ENCODE measurements at places on chromosomes 5 and 9.

DNA sequence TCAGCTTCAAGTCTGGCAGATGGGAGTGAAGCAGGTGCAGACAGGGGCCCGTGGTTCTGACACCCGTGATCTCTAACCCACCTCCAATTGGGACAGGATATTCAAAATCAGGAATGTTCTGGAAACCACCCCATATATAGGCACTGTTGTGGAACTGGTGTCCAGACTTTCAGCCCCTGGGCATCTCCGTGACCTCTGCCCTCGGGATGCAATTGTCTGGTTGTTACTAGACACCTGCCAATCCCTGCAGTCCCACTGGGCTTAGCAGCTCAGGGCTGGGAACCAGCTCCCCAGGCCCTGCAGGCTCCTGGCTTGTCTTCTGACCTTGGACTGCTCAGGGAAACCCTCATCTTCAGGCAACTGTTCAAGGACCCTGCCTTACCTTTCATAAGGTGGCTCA lies 38.8 kb downstream of the NTNG2 start:
- H3K4me1 ChIP-seq, result no peaks in the 10 kb centered on the region
- no peaks in the 10 kb centered on the region for H3K36me3 ChIP-seq
- H3K27me3 ChIP-seq, result peaks cover 44% of the 10 kb centered on the region
- DNase-seq, result no peak
- H3K4me3 ChIP-seq, result no peak overlapping the region

DNA sequence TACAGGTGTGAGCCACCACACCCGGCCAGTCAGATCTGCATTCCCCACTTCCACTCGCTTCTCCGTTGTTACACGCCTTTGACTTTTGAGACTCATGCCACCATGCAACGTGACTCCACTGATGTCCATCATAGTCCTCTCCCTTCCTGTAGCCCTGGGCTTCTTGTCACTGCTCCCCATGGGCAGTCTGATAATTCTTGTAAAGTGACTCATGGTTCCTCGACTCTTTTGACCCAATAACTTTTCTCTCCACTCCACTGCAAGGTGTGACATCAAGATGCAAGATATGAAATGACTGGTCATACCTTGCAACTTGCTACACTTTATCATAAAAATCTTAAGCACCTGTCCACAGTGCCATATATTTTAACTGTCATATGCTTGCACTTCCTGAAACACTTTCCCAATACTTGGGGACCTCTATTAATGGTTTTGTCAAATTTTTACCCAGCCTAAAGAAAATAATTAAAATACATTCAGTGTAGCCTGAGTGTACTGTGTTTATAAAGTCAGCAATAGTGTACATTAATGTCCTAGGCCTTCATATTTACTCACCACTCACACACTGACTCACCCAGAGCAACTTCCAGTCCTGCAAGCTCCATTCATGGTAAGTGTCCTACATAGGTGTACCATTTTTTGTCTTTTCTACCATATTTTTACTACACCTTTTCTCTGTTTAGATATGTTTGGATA lies 18.6 kb upstream of the ANKRD18A start:
- no peak overlapping the region for H3K4me3 ChIP-seq
- no peaks in the 10 kb centered on the region for H3K36me3 ChIP-seq

GRCh38 chr5:43256261-43256966 lies 56.8 kb downstream of the HMGCS1 start:
- no peak for DNase-seq
- H3K36me3 ChIP-seq, result no peaks in the 10 kb centered on the region
- no peak overlapping the region for H3K27ac ChIP-seq
- H3K4me1 ChIP-seq, result no peaks in the 10 kb centered on the region

- H3K27me3 ChIP-seq, result no peaks in the 10 kb centered on the region
These were observed 42.8 kb upstream of the MAST4 start for GRCh38 chr5:66553368-66553912.

DNA sequence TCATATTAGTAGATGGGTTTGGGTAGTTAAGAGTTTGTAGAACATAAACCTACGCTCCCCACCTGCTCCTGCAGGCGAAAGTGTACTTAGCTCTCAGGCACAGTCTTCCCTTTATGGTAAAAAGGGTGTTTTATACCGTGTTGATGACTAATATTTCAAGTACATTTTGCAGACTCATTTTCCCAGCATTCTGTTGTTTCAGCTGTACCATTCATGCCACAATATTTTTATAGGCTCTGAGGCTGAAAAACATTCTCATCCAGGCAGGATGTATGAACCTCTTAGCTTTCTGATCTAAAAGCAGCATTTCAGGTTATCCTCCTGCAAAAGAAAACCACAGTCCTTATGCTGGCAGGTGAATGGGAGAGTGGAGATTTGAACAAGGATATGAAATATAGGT lies 231.4 kb downstream of the NR2F1-AS1 start:
- H3K27ac ChIP-seq, result no peak overlapping the region
- H3K4me1 ChIP-seq, result no peaks in the 10 kb centered on the region
- no peaks in the 10 kb centered on the region for H3K27me3 ChIP-seq
- H3K36me3 ChIP-seq, result no peaks in the 10 kb centered on the region
- no peak overlapping the region for H3K4me3 ChIP-seq
- DNase-seq, result peak; percentile 89

- DNase-seq, result peak; percentile 94
- peak overlapping the region; percentile 57 for H3K27ac ChIP-seq
- H3K27me3 ChIP-seq, result no peaks in the 10 kb centered on the region
- no peak overlapping the region for H3K4me3 ChIP-seq
These were observed 544.7 kb upstream of the KLF4 start for GRCh38 chr9:108033976-108034964.

DNA sequence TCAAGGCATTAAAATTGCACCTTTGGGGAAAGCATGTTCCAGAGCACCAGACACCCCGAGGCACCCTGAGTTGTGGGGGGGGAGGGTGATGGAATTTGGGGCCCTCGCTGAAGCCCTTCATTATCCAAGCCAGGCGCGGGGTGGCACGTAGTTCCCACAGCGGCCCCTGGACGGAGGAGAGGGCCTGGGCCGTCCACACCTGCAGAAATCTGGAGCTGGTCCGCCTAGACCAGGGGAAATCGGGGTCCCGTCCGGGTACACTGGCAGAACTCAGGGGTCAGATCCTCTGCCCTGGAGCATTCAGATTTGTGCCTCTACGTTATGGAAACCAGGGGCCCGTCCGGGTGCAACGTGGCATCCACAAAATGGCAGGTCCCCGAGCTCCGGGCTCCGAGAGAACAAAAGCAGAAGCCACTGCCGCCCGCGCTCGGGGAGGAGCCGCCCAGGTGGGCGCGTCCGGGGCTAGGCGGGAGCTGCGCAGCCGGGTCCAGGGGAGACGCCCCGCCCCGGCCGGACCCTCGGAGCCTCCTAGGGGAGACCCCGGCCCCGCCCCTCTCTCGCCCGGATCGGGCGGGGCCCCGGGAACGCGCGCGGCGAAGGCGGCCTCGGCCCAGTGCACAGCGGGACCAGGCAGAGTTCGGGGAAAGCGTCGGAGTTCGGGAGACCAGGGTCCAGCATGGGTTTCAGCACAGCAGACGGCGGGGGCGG lies at the start of gene PLEKHG4B:
Gene PLEKHG4B, plus strand, starts transcription at position 613 of the 708 bp plus-strand sequence. Its CDS starts 64 bp downstream, at position 677.
- H3K36me3 ChIP-seq, result no peaks in the 10 kb centered on the region
- no peak within 1 kb of the TSS for H3K27ac ChIP-seq
- peak within 1 kb of the TSS; percentile 28 for H3K4me3 ChIP-seq
- no peak for DNase-seq

- no peak overlapping the region for H3K4me3 ChIP-seq
- peak; percentile 6 for DNase-seq
- H3K4me1 ChIP-seq, result no peaks in the 10 kb centered on the region
- H3K27ac ChIP-seq, result no peak overlapping the region
These were observed 691.1 kb upstream of the C9orf72 start for GRCh38 chr9:28264368-28264767.

DNA sequence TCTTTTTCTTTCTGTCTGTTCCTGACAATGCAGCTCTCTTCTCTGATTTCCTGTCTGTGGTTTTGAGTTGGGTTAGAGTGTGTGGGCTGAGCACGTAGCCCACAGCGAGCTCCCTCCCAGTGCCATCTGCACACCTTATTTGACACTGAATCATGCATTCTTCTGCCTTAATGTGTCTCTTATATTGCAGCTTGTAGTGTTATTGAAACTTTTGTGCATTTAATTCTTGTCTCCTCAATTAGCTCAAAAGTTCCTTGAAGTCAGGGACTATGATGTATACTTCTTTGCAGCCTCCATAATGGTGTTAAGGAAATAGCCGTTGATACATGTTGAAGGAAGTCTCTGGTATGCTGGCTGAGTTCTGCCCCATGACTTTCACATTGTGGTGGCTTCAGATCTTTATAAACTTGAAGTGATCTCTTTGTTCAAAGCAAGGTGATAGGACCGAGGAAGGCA lies 576.2 kb upstream of the CLINT1 start:
- H3K27ac ChIP-seq, result no peak overlapping the region
- no peak overlapping the region for H3K4me3 ChIP-seq
- no peaks in the 10 kb centered on the region for H3K4me1 ChIP-seq
- no peaks in the 10 kb centered on the region for H3K27me3 ChIP-seq

GRCh38 chr5:57316798-57317327 lies 143.0 kb downstream of the GPBP1 start:
- H3K4me3 ChIP-seq, result peak overlapping the region; percentile 11
- H3K4me1 ChIP-seq, result peaks cover 19% of the 10 kb centered on the region
- H3K27ac ChIP-seq, result peak overlapping the region; percentile 86
- H3K27me3 ChIP-seq, result no peaks in the 10 kb centered on the region

DNA sequence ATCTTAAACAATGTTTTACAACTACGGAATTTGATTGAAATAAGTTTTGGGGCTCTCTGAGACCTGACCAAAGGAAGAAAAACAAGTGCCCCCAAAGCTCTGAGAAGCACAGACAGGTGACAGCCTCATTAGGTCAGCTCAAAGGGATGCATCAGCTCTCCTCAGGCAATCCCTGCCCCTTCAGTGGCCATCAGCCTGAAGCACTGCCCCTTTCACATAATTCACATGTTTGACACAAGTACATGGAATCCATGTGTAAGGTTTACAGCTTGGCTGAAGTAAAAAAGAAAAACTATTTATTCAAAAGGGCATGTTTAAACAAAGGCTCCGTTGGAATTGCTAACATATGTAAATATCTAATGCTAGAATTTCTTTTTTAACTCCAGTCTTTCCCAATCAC lies 56.3 kb downstream of the TSSK1B start:
- peak overlapping the region; percentile 22 for H3K27ac ChIP-seq
- peaks cover 15% of the 10 kb centered on the region for H3K4me1 ChIP-seq
- no peak for DNase-seq
- no peaks in the 10 kb centered on the region for H3K27me3 ChIP-seq
- H3K36me3 ChIP-seq, result 0 out of 2 replicates have a peak, but pooled peaks cover 2% of the 10 kb centered on the region

DNA sequence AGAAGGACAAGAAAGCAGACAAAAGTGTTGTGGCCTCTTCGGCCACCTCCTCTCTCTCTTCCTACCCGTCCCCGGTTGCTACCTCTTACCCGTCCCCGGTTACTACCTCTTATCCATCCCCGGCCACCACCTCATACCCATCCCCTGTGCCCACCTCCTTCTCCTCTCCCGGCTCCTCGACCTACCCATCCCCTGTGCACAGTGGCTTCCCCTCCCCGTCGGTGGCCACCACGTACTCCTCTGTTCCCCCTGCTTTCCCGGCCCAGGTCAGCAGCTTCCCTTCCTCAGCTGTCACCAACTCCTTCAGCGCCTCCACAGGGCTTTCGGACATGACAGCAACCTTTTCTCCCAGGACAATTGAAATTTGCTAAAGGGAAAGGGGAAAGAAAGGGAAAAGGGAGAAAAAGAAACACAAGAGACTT lies 2.4 kb downstream of the EGR1 start:
- no peaks in the 10 kb centered on the region for H3K27me3 ChIP-seq
- H3K4me3 ChIP-seq, result peak overlapping the region; percentile 66
- H3K36me3 ChIP-seq, result peaks cover 18% of the 10 kb centered on the region
- no peak overlapping the region for H3K27ac ChIP-seq

DNA sequence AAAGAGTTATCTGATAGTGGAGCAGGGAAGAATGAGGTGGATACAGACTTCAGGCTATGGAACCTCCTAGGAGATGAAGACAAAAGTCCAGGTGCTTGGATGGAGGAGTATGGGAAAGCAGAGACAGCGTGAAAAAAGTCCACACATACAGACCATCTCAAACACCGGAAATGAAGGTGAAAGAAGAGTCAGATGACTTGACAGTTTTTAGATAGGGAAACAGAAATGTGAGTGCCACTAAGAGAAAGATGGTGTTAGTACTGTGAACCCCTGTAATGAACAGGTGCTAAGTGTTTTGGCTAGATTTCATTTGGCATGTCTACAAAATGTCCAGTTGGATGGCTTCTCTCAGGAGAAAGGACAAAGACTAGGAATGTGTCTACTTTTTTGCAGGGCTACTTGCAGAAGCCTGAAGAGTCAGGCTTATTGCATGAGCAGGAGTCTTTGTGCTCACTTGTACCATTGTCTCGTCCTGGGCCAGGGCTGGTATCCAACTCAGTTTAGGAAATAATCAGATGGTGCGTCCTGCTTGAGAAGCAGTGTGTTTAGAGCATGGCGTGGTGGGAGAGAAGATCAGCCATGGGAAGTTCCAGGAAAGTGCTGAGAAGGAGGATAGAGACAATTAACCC lies 90.6 kb upstream of the STARD4 start:
- no peak overlapping the region for H3K4me3 ChIP-seq
- H3K27me3 ChIP-seq, result peaks cover 16% of the 10 kb centered on the region
- peak; percentile 3 for DNase-seq

GRCh38 chr5:136141561-136141960 lies 8.9 kb downstream of the SMAD5 start:
- no peak overlapping the region for H3K27ac ChIP-seq
- H3K36me3 ChIP-seq, result no peaks in the 10 kb centered on the region
- H3K4me3 ChIP-seq, result no peak overlapping the region
- H3K4me1 ChIP-seq, result peaks cover 16% of the 10 kb centered on the region
- no peak for DNase-seq
- H3K27me3 ChIP-seq, result no peaks in the 10 kb centered on the region

GRCh38 chr9:76576344-76576743 lies 117.4 kb downstream of the GCNT1 start:
- peak; percentile 66 for DNase-seq
- H3K36me3 ChIP-seq, result no peaks in the 10 kb centered on the region
- H3K4me1 ChIP-seq, result no peaks in the 10 kb centered on the region
- H3K27ac ChIP-seq, result no peak overlapping the region
- peaks cover 4% of the 10 kb centered on the region for H3K27me3 ChIP-seq

DNA sequence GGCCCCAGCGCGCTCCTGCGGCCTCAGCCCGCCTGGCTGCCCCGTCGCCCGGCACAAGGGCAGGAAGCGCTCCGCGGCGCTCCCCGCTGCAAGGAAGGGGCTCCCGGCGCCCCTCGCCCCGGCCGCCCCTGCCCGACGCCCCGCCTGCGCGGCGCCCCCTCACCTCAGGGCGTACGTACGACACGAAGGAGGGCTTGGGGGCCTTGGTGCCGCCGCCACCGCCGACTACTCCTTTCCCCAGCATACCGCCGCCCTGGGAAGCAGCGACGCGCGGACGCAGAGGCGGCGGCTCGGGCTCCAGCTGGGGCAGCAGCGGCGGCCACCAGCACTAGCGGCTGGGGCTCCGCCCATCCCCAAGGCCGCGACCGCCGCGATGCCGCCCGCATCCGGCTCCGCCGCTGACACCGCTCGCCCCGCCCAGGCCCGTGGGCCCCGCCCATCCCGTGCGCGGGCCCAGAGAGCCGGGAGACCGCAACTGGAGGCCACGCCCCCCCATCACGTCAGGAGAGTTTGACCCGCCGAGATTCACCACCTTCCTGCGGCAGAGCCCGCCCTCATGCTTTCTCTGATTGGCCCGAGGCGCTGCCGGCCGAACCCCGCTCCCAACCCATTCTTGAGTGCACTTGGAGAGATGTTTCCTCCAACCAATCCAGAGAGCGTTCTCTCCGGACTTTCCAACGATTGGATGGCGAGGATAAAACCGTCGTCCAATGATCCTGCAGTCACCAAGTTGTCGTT lies at the start of gene MTMR12:
Gene MTMR12, minus strand, starts transcription at position 345 of the 738 bp plus-strand sequence. Its CDS starts 101 bp downstream, at position 244.
- no peaks in the 10 kb centered on the region for H3K27me3 ChIP-seq
- DNase-seq, result peak; percentile 99
- H3K36me3 ChIP-seq, result no peaks in the 10 kb centered on the region
- H3K4me1 ChIP-seq, result peaks cover 5% of the 10 kb centered on the region
- peak within 1 kb of the TSS; percentile 66 for H3K4me3 ChIP-seq
